Breast epithelium (tissue), 4 donors: ENCODE measurements at places on chromosomes 7 and 10. TPM values are rescaled to one million over a fixed set of nuclear protein-coding genes. Genes with fewer than 3 reads are reported as not detected.

- H3K36me3 ChIP-seq: no peaks in the 10 kb centered on the region
- H3K27me3 ChIP-seq: no peaks in the 10 kb centered on the region
- no peak for DNase-seq
- H3K27ac ChIP-seq: no peak overlapping the region
- no peak overlapping the region for H3K4me3 ChIP-seq
Measured at GRCh38 chr7:136657482-136657921, 210.9 kb upstream of the CHRM2 start.

DNA sequence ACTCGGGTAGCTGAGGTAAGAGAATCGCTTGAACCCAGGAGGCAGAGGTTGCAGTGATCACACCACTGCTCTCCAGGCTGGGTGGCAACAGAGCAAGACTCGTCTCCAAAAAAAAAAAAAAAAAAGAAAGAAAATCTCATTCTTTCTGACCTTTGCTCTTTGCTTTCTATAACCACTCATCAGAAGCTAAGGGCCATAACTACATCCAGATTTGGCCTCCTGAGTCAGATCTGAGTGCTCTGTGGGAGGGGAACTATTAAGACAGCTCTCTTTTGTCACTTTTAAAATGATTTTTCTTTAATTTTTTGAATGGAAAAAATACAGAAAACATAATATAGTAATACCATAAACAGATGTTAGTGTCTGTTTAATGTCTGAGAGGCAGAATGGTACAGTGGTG is 210.1 kb downstream of the KIAA1217 start:
- DNase-seq: no peak
- peaks cover 18% of the 10 kb centered on the region for H3K4me1 ChIP-seq
- no peaks in the 10 kb centered on the region for H3K36me3 ChIP-seq
- no peaks in the 10 kb centered on the region for H3K27me3 ChIP-seq
- no peak overlapping the region for H3K27ac ChIP-seq
- H3K4me3 ChIP-seq: no peak overlapping the region

GRCh38 chr10:97182288-97182990 is 3.3 kb downstream of the SLIT1 start:
- H3K36me3 ChIP-seq: no peaks in the 10 kb centered on the region
- peaks cover 7% of the 10 kb centered on the region for H3K4me1 ChIP-seq
- DNase-seq: peak; percentile 14
- no peak overlapping the region for H3K27ac ChIP-seq
- no peak overlapping the region for H3K4me3 ChIP-seq

- H3K36me3 ChIP-seq: no peaks in the 10 kb centered on the region
- H3K4me1 ChIP-seq: no peaks in the 10 kb centered on the region
- no peak for DNase-seq
- no peaks in the 10 kb centered on the region for H3K27me3 ChIP-seq
- peak within 1 kb of the TSS; percentile 86 for H3K27ac ChIP-seq
Measured at GRCh38 chr7:45000093-45001032, at the start of gene CCM2. TSS of gene CCM2 (plus strand) at chr7:45000201. CDS start at chr7:45000334, 133 bp downstream.

GRCh38 chr7:142439739-142440138 is 181.9 kb upstream of the PRSS58 start:
- H3K4me1 ChIP-seq: no peaks in the 10 kb centered on the region
- no peak overlapping the region for H3K4me3 ChIP-seq
- H3K36me3 ChIP-seq: no peaks in the 10 kb centered on the region
- no peaks in the 10 kb centered on the region for H3K27me3 ChIP-seq

GRCh38 chr7:42192851-42193461 is 44.1 kb downstream of the GLI3 start:
- no peak overlapping the region for H3K4me3 ChIP-seq
- H3K27me3 ChIP-seq: no peaks in the 10 kb centered on the region
- no peak for DNase-seq
- H3K4me1 ChIP-seq: peaks cover 4% of the 10 kb centered on the region
- H3K36me3 ChIP-seq: no peaks in the 10 kb centered on the region

DNA sequence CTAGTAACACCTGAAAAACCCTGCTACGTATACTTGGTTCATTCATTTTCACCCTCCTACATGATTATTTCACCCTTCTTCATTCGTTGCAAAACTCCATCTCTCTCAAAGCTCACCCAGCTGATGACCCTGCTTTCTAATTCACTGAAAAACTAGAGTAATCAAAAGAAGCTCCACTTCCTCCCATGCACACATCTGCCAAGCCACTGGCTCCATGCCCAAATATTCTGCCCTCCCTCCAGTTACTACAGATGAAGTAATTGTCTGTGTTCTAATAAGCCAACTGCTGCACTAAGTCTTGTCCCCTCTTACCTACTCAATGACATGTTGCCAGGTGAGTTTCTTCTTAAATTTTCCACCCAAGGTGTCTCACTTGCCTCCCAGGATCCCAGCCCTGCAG is 96.9 kb upstream of the CCDC71L start:
- H3K27ac ChIP-seq: no peak overlapping the region
- no peak overlapping the region for H3K4me3 ChIP-seq
- no peaks in the 10 kb centered on the region for H3K36me3 ChIP-seq
- H3K27me3 ChIP-seq: no peaks in the 10 kb centered on the region

- DNase-seq: no peak
- H3K27me3 ChIP-seq: no peaks in the 10 kb centered on the region
- H3K4me3 ChIP-seq: no peak overlapping the region
- peaks cover 8% of the 10 kb centered on the region for H3K4me1 ChIP-seq
- H3K27ac ChIP-seq: no peak overlapping the region
Measured at GRCh38 chr7:42573881-42574672, 337.1 kb upstream of the GLI3 start.

DNA sequence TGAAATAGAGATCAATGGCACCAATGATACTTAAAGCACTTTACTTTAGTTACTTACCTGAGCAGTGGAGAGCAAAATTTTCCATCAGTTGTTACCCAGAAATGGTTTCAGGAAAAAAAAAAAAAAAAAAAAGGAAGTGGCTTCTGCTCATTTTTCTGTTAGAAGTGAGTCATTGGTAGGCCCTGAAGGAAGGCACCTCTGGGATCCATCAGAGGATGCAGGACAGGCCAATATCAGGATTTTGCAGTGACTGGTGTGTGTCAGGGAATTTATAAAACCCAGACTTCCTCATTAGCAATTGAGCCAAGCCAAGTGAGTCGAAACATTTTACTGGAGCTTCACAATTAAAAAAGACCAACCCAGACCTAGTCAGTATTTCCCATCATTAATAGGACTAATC is 2.3 kb upstream of the SMIM30 start:
- DNase-seq: no peak
- no peaks in the 10 kb centered on the region for H3K36me3 ChIP-seq
- no peaks in the 10 kb centered on the region for H3K4me1 ChIP-seq
- no peaks in the 10 kb centered on the region for H3K27me3 ChIP-seq
- no peak overlapping the region for H3K4me3 ChIP-seq

DNA sequence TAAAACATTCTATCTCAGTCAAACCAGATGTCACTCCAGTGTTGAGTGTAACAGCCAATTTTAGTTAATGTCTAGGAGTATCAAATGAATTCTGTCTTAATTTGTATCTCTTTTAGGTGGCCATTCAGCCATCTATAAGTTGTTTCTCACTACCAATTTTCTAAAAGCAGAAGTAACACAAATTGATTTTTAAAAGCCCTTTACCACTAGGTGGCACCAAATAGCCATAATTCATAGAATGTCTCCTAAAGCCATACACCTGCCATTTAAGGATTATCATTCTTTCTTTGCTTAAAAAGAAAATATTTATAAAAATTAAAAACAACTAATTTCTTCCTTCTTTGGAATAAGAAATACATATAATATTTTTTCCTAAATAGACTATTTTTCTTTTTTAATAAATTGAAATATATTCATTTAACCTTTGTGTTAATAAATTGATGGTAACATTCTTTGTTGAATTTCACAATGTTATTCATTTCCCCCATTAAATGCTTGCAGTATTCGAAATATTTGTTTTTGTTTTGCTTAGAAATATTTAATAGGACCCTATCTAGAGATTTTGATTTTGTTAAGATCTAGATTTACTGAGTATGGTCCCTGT is 107.8 kb upstream of the PPP1R3A start:
- DNase-seq: no peak
- no peaks in the 10 kb centered on the region for H3K27me3 ChIP-seq
- H3K4me3 ChIP-seq: no peak overlapping the region
- H3K36me3 ChIP-seq: no peaks in the 10 kb centered on the region

- no peaks in the 10 kb centered on the region for H3K36me3 ChIP-seq
- H3K4me3 ChIP-seq: no peak overlapping the region
- no peak for DNase-seq
- H3K4me1 ChIP-seq: no peaks in the 10 kb centered on the region
- no peak overlapping the region for H3K27ac ChIP-seq
Measured at GRCh38 chr7:77407906-77408305, 8.2 kb downstream of the GSAP start.

DNA sequence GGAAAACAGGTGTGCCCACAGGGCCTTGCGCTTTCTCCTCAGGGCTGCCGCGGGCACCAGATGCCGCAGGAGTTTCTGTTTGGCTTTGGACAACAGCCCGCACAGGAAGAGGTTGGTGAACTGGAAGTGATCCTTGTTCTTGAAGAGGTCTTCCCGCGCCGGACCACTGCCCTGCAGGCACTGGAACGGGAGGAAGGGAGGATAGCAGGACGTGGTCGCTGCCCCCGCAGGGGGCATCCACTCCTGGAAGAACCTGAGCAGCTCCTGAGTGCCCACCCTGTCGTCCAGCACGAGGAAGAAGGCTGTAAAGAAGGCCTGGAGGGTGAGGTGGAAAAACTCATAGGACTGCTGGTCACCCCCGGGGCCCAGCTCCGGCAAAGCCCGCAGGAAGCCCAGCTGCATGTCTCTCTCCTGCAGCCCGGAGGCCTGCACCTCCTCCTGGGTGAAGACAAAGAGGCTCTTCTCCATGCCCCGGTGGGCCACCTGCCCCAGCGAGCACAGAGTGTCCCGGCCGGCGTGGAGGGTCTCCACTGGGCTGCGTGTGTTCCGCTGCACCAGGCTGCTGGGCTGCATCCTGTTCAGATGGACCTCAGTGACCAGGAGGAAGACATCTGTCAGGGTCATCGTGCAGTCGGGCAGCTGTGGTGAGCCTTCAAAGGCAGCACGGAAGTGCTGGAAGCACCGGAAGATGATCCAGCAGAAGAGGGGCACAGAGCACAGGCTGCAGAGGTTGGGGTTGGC is 26.9 kb downstream of the NOD1 start:
- peaks cover 7% of the 10 kb centered on the region for H3K36me3 ChIP-seq
- H3K4me1 ChIP-seq: no peaks in the 10 kb centered on the region
- H3K4me3 ChIP-seq: no peak overlapping the region
- H3K27ac ChIP-seq: no peak overlapping the region
- H3K27me3 ChIP-seq: no peaks in the 10 kb centered on the region
- no peak for DNase-seq

DNA sequence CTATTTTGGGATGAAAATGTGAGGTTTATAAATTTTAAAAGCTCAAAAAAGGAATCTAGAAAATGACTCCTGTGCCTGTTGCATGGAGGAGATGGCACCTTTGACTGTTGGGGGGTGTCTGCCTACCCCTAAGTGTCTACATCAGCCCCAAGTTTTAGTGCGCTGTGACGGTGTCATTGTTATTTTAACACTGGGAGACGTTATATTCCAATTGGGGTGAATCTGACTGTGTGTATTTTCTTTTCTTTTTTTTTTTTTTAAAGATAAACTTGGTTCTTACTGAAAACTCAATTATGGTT is 517 bp downstream of the SRGN start:
- DNase-seq: no peak
- H3K4me3 ChIP-seq: peak overlapping the region; percentile 46
- peak overlapping the region; percentile 76 for H3K27ac ChIP-seq

DNA sequence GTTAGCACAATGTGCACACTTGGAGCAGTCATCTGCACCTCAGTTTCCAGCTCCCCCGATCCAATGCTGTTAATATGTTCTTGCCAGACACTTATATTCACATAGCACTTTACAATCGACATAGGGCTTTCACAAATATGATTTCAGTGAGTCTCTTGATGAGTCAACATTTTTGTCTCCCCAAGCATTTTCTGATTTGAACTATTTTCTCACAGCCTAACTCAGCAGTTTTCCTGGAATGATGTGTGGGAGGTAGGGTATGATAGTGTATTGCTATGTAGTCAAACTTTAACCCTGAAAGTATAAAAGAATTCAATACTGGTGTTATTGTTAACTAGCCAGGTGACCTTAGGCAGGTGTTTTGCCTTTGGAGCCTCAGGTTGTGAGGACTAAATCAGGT is 82.5 kb upstream of the LRGUK start:
- H3K4me1 ChIP-seq: no peaks in the 10 kb centered on the region
- no peak overlapping the region for H3K4me3 ChIP-seq
- no peak overlapping the region for H3K27ac ChIP-seq
- no peak for DNase-seq

- H3K36me3 ChIP-seq: no peaks in the 10 kb centered on the region
- no peaks in the 10 kb centered on the region for H3K4me1 ChIP-seq
- H3K4me3 ChIP-seq: no peak overlapping the region
- DNase-seq: no peak
Measured at GRCh38 chr7:41339913-41340676, 362.8 kb downstream of the INHBA start.

GRCh38 chr7:108114117-108114841 is 15.9 kb downstream of the LAMB4 start:
- DNase-seq: no peak
- no peaks in the 10 kb centered on the region for H3K4me1 ChIP-seq
- no peak overlapping the region for H3K4me3 ChIP-seq
- no peak overlapping the region for H3K27ac ChIP-seq

DNA sequence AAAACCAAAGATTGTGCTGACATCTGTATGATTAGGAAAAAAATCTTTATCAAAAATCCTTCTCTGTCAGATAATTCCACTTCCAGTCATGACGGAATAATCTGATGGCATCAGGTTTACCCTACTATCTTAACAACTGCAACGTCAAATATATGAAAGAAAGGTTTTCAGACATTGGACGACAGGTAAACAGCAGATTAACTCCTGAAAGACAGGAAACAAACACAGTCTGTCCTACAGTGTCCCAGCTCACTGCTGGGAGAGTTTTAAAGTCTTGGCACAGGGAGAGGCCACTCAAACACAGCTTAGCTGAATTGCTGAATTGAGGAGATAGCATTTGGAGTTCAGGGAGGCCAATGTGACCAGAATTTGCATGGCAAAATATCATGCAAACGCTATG is 186.3 kb upstream of the KCTD7 start:
- no peaks in the 10 kb centered on the region for H3K4me1 ChIP-seq
- H3K27ac ChIP-seq: no peak overlapping the region
- H3K27me3 ChIP-seq: no peaks in the 10 kb centered on the region
- no peaks in the 10 kb centered on the region for H3K36me3 ChIP-seq
- no peak for DNase-seq
- H3K4me3 ChIP-seq: no peak overlapping the region

GRCh38 chr7:50310361-50310760 is 5.8 kb downstream of the IKZF1 start:
- H3K4me3 ChIP-seq: no peak overlapping the region
- H3K27me3 ChIP-seq: peaks cover 5% of the 10 kb centered on the region
- no peak overlapping the region for H3K27ac ChIP-seq
- H3K36me3 ChIP-seq: no peaks in the 10 kb centered on the region

The MKX gene
- total RNA-seq: 2.3 TPM

The NUPR2 gene
- total RNA-seq: 5.2 TPM

The OR13A1 gene
- total RNA-seq: 0.15 TPM

The CLDN4 gene
- total RNA-seq: 143 TPM

The TMEM254 gene
- total RNA-seq: 18.7 TPM

The DOCK4 gene
- 43.3 TPM for total RNA-seq

The SLC26A3 gene
- 13.6 TPM for total RNA-seq

The AKR1B15 gene
- total RNA-seq: 0.33 TPM

The TRPV5 gene
- total RNA-seq: 0.15 TPM
